ENCODE measurements at places on chromosomes 7 and 10.

DNA sequence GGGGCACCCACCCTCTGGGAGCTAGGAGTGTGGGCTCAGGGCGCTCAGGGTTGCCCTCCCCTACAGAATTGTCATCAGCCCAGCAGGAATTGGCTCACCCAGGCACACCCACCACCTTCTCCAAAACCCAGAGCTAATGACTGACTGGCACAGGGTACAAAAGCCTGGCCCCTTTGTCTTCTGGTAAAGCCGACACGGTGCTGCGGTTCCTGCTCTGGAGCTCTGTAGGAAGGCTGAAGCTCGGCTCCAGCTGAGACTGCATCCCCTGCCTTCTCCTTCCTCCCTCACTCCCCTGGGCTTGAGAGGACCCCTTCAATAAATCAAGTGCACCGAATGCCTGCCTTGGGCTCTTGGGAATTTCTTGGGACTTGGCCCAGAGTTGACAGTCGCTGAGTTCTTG is 117.9 kb upstream of the EEPD1 start:
- no peak for DNase-seq

- DNase-seq = no peak
Measured at GRCh38 chr7:117188949-117189592, 133.8 kb downstream of the WNT2 start.

DNA sequence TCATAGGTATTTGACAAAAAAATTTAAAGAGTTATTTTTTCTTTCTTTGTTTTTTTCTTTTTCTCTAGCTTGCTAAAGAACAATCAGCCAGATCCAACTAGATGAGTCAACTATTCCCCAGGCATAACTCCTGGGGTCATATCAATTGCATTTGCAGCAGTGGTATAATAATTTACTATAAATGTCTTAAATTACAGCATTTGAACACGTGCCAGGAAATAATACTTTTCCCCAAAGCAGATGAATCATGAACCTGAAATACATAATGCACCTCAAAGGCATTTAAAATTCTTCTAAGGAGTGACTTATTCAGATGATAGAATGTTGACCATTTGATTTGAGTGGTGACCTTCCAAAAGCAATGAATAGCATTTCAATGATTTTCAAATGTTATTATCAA is 190.1 kb downstream of the LRRTM3 start:
- DNase-seq = no peak

GRCh38 chr7:142440219-142440905 is 182.5 kb upstream of the PRSS58 start:
- no peak for DNase-seq

DNA sequence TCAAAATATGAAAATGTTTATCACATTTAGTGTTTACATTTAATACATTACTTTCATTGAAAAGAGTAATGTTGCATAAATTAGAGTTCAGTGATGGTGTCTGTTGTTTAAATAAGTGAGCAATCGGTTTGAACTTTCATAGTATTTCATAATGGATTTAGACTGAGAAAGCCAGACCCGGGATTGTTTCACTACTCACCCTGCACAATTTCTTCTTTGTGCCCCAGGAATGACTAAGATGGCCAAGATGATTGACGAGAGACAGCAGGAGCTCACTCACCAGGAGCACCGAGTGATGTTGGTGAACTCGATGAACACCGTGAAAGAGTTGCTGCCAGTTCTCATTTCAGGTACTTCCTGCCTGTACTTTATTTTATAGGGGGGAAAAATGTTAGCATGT is 74.6 kb downstream of the VCL start:
- no peak for DNase-seq
